ENCODE measurements at places on chromosomes 1 and 21.
A peak's percentile ranks its signal among the peaks of the same experiment; 100 is the strongest.

- H3K4me1 ChIP-seq, result peaks cover 56% of the 10 kb centered on the region
- no peak overlapping the region for H3K4me3 ChIP-seq
- H3K27me3 ChIP-seq, result no peaks in the 10 kb centered on the region
- H3K27ac ChIP-seq, result peak overlapping the region; percentile 87
- DNase-seq, result no peak
Observed at GRCh38 chr1:234963904-234964702, 164.5 kb downstream of the TOMM20 start.

DNA sequence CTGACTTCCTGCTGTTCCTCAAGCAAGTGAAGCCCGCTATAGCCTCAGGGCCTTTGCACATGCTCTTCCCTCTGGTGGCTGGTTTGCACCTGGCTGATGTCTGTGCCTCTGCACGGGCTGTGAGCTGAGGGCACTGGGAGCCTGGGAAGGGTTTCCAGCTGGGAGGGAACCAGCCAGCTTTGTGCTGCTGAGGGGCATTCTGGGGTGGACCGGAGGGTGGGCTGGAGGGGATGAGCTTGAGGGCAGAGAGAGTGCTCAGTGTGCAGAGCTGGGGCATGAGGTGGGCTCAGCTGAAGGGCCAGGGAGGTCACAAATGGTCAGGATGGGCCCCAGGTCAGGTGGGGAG lies 305.7 kb downstream of the MATN1 start:
- no peaks in the 10 kb centered on the region for H3K4me1 ChIP-seq
- H3K4me3 ChIP-seq, result no peak overlapping the region
- DNase-seq, result no peak
- peaks cover 2% of the 10 kb centered on the region for H3K27me3 ChIP-seq
- no peak overlapping the region for H3K27ac ChIP-seq

DNA sequence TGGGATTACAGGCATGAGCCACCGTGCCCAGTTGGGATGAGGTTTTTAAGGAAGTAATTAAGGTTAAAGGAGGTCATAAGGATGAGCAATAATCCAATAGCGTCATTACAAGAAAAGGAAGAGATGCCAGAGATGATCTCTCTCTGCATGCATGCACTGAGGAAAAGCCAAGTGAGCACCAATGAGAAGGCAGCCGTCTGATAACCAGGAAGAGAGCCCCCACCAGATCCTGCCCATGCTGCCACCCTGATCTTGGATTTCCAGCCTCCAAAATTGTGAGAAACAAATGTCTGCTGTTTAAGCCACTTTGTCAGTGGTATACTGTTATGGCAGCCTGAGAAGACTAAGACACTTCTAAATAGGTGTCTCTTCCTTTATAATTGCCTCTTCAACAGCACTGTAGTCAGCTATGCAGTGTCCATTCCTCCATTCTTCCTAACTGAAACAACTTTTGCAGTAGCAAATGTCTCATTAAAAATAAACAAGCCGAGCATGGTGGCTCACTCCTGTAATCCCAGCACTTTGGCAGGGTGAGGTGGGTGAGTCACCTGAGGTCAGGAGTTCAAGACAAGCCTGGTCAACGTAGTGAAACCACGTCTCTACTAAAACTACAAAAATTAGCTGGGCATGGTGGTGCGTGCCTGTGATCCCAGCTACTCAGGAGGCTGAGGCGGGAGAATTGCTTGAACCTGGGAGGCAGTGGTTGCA lies 216.2 kb upstream of the RUNX1 start:
- no peak overlapping the region for H3K4me3 ChIP-seq
- DNase-seq, result no peak
- H3K4me1 ChIP-seq, result no peaks in the 10 kb centered on the region
- H3K27ac ChIP-seq, result no peak overlapping the region

GRCh38 chr1:28591708-28592320 lies at the start of gene RAB42:
Gene RAB42, plus strand, starts transcription at chr1:28592265. Its CDS starts 247 bp downstream, at chr1:28592512.
- H3K27ac ChIP-seq, result no peak within 1 kb of the TSS
- peak within 1 kb of the TSS; percentile 35 for H3K4me3 ChIP-seq
- no peaks in the 10 kb centered on the region for H3K36me3 ChIP-seq
- DNase-seq, result no peak

DNA sequence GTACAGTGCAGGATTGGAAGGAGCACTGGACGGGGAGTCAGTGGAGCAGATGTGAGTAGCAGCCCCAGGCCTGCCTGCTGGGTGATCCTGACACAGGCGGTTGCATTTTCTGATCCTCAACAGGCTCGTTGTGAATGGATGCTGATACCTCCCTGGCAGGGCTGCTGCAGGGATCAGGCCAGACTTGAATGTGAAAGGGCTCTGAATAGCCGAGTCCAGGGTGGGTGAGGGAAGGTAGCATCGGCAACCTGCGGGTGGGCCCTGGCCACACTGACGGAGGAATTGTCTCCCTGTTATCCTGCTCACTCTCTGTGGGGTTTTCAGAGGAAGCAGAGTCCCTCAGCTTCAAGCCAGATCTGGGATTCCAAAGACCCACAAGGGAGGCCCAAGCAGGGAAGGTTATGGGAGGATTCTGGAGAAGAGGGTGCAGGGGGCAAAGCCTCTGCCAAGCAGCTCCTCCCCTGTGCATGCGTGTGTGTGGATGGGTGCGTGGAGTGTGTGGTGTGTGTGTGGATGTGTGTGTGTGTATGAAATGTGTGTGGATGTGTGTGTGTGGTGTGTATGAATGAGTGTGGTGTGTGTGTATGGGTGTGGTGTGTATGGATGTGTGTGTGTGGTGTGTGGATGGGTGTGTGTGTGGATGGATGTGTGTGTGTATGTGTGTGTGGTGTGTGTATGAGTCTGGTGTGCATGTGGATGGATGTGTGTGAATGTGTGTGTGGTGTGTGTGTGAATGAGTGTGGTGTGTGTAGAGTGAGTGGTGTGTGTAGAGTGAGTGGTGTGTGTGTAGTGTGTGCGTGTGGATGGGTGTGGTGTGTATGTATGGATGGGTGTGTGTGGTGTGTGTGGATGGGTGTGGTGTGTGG lies 100.3 kb downstream of the UBIAD1 start:
- H3K27me3 ChIP-seq, result no peaks in the 10 kb centered on the region
- no peaks in the 10 kb centered on the region for H3K36me3 ChIP-seq
- no peaks in the 10 kb centered on the region for H3K4me1 ChIP-seq
- H3K4me3 ChIP-seq, result no peak overlapping the region

- H3K4me3 ChIP-seq, result no peak overlapping the region
- no peaks in the 10 kb centered on the region for H3K27me3 ChIP-seq
- no peak for DNase-seq
- H3K4me1 ChIP-seq, result no peaks in the 10 kb centered on the region
Observed at GRCh38 chr1:243708210-243708609, 141.8 kb downstream of the AKT3 start.

DNA sequence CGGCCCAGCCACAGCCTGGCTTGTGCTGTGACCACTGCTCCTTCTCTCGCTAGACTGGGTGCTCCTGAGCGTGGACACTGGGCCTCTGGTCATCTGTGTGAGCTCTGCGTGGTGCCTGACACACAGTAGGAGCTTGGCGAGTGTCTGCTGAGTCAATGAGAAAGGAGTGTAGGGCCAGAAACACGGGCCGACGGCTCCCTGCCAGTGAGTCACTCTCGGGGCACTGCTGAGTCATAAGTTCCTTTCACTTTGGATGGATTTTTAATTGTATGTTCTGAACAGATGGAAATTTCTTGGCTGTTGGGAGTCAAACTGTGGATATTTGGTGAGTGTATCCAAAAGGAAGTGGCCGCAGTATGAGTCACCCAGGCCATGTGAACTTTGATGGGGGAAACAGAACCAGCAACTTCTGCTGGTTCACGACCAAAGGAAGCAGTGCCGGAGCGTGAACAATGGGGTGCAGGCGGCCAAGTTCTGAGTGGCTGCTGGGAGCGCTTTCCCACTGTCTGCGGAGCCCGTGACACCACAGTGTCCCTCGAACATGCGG lies 41.0 kb upstream of the COL18A1 start:
- H3K36me3 ChIP-seq, result no peaks in the 10 kb centered on the region
- H3K27ac ChIP-seq, result no peak overlapping the region
- H3K4me3 ChIP-seq, result no peak overlapping the region
- no peaks in the 10 kb centered on the region for H3K4me1 ChIP-seq
